ENCODE measurements at places on chromosomes 11 and 22.

DNA sequence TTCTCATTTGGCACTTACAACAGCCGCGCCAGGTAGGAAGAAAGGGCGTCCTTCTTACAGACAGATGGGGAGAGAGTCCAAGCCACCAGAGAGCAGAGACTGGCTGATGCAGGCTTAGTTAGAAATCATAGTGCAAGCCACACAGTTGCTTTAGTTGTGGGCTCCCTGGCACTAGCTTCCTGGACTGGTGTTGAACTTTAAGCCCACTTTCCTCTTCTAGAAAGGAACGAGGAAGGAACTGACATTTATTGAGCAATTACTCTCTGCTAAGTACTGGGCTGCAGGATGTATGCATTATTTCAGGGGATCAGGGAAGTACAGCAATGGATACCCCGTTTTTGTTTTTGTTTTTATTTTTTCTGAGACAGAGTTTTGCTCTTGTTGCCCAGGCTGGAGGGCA, 3.0 kb downstream of the BACE1 start:
- no peak for DNase-seq

- DNase-seq: no peak
Measured at GRCh38 chr11:110509472-110509871, 79.7 kb downstream of the FDX1 start.

- no peak for DNase-seq
Measured at GRCh38 chr11:22554221-22554620, 71.4 kb downstream of the FANCF start.

GRCh38 chr22:48371391-48371790, 1456.3 kb downstream of the BRD1 start:
- DNase-seq: no peak

GRCh38 chr11:68689737-68690625, 5.6 kb downstream of the GAL start:
- no peak for DNase-seq

- no peak for DNase-seq
Measured at GRCh38 chr11:72834905-72835304, 20.7 kb downstream of the ATG16L2 start.
